Right renal cortex interstitium (tissue), 3 donors: ENCODE measurements at places on chromosomes 6 and 20. TPM values are rescaled to one million over a fixed set of nuclear protein-coding genes. Genes with fewer than 3 reads are reported as not detected.

DNA sequence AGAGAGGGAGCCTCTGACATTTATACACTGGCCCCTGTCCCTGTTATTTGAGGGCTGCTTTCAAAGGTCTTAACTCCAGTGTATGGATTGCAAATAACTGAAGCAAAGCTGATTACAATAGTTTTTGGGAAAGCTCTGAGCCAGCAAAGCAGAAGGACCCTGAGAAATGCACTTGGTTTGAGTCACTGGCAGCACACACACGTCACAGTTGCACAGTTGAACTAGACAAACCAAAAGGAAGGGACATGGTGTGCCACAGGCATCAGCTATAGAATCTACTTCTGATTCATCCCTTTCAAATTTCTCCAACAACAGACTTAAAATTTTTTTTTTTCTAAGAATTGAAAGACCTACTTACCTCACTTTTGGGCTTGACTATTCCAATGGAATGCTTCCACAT is 56.4 kb downstream of the SNRNP48 start:
- DNase-seq, result no peak

DNA sequence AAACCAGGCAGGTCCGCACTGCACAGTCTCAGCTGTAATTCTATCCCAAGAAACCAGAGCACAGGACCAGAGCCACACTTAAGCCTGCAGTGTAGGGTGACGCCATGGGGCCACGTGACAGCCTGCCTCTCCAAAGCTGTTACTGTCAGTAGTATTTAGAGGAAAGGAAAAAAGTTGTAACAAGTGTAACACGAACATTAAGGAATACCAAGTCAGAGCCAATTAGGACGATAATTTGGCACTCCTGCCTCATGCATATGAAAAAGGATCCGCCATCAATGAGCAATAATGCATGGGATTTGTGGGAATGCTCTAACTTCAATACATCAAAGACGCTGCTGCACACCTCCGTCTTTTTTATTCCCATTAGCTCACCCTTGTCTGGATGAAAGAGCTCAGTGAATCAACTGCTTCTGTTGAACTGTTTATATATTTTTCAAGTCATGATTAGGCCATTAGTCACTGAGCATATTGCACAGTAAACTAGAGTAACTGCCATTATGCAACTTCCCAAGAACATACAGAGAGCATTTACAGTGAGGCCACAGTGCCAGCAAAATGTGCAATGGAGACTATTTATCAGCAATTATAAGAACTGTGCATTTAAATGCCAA is 79.9 kb downstream of the ATXN1 start:
- DNase-seq, result no peak

DNA sequence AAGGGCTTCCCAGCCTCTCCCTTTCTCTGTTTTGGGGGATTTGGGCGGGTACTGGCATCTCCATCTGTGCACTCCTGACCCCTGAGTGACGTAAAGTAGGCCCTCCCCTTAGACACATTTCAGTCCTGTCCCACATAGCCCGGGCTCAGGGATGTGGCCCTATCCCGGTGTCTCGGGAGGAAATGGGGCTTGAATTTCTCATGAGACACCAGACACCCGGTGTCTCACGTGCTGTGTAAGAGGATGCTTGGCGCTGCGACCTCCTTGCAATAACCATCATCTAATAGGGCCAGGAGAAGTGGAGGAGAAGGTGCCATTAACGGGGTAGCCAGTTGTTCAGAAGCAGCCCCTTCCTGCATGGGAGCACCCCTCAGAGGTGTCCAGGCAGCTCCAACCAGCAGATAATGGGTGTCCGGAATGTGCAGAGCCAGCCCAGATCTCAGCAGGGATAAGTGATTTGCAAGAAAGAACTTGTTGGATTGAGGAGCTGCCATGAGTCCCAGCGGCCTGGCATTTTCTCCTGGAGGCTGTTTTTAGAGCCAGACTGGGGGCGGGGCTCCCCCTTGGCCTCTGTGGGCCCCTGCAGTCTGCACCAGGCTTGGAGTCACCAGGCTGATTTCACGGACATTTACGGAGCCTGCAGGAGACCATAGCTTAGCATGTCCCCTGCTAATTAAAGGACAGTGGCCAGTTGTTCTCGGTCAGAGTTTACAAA is 372.0 kb downstream of the PREX1 start:
- DNase-seq, result no peak

GRCh38 chr6:137926207-137926731 is 59.2 kb downstream of the TNFAIP3 start:
- no peak for DNase-seq

DNA sequence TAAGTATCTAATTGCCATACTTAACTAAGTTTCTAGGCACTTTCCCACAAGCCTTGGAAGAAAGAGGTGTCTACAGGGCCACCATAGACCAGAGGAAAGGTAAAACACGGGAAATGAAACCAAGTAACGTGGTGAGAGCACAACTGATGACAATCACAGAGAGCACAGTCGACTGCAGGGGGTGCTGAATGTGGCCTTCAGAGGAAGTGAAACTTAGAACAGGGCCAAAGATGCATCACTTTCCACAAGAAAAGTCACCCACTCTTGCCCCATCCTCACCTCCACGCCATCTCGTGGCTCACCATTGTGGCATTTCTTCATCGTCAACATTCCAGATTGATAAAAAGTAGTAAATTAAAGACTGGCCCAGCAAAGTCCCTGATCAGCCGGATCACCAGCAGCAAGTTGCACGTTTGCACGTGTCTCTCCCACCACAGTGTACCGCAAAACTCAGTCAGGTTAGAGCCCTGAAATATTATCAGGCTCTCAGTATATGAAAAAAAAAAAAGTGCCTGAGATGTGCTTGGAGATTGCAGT is 31.4 kb downstream of the HIVEP2 start:
- DNase-seq, result no peak

GRCh38 chr20:36314734-36315544 is 8.8 kb downstream of the DLGAP4 start:
- DNase-seq, result no peak

GRCh38 chr6:157585274-157586087 is 204.5 kb downstream of the ZDHHC14 start:
- no peak for DNase-seq

- no peak for DNase-seq
Observed at GRCh38 chr6:19834858-19835257, 2.3 kb upstream of the ID4 start.

- DNase-seq, result no peak
Observed at GRCh38 chr20:18613553-18613952, 25.7 kb downstream of the DTD1 start.

- DNase-seq, result no peak
Observed at GRCh38 chr20:41011551-41012067, 17.0 kb upstream of the TOP1 start.

- no peak for DNase-seq
Observed at GRCh38 chr20:33702861-33703260, 16.7 kb upstream of the E2F1 start.

- DNase-seq, result no peak
Observed at GRCh38 chr6:152094276-152094675, 286.8 kb downstream of the ESR1 start.

DNA sequence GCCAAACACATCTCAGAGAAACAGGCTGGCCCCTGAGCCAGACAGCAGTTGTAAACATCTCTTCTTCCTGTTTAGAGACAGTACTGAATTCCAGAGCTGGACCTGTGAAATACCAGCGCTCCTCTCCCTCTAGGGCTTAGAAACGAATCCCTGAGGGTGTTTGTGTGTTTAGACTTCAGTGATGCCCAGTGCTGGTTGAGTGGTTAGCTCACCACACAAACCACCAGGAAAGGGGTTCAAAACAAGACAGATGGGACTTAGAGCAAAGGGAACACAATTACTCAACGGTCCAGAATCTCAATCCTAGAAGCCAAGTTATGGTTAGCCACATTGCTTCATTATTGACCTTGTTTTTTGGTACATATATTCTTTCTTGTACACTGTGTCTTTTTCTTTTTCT is 108.7 kb upstream of the TMEM170B start:
- DNase-seq, result no peak

- DNase-seq, result no peak
Observed at GRCh38 chr6:63685446-63686379, 50.1 kb downstream of the PHF3 start.

The NKAIN4 gene
- 22.7 TPM for polyA plus RNA-seq

The KCNK15 gene
- polyA plus RNA-seq, result not detected
